ENCODE measurements at places on chromosomes 3 and 15.

DNA sequence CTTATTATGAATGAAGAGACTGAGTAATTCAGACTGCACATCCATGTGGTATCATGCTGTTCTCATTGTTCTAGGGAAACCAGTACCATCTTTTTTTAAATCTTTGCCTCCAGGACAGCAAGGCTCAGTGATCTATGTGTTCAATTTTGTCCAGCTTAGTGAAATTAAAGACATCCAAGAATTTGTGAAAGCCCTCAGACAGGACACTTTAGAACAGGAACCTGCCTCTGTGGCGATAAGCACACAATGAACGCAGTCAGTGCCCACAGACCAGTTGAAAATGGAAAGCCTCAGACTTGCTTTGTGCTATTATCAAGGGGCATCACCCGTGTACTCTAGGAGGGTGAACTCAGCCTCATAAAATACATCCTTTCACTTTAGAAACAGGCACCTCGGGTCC, 20.1 kb downstream of the EID1 start:
- no peak for DNase-seq

DNA sequence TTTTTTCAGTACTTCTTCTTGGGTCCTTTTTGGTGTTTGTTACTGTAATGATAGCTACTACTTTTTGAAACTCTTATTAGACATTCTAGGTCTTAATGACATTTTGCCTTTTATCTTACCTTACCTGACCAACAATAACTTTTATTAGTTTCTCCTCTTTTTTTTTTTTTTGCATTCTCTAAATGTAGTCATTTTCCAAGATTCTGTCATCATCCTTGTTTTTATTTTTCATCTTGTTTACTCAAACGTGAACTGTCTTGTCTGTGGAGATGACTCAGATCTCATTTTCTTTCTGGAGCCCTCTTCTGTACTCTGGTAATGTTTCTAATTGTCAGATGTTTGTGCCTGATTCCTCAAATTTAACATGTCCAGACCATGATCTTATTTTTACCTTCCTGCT, 2.9 kb downstream of the ABHD5 start:
- DNase-seq: no peak

- DNase-seq: no peak
Measured at GRCh38 chr3:149662240-149662887, 4.5 kb upstream of the WWTR1 start.

- DNase-seq: no peak
Measured at GRCh38 chr15:91281947-91282346, 181.9 kb downstream of the SV2B start.

DNA sequence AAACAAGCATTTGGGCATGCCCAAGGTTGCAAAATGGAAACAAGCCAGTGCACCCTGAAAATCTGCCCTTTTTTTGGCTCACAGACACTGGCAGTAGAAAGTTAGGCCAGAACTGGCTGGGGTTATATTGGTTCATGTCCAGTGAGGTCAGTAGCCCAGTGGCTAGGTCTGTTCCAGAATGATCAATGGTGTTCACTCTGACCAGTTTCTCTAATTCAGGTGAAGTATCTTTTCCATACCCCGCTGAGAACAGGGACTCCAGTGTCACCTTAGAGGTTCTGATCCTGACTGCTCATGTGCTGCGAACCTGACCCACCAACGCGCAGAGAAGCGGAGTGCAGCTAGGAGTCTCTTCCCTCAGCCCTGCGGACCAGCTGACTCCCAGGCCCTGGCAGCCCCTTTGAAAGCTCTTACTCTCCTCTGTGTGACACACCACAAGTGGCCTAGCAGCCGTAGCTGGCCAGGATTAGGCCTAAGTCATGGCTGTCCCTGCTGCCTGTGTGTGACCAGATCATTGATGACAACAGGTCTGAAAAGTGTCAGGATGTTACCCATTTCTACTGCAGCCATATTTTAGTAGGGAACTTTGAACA, 123.5 kb downstream of the GHSR start:
- DNase-seq: no peak

DNA sequence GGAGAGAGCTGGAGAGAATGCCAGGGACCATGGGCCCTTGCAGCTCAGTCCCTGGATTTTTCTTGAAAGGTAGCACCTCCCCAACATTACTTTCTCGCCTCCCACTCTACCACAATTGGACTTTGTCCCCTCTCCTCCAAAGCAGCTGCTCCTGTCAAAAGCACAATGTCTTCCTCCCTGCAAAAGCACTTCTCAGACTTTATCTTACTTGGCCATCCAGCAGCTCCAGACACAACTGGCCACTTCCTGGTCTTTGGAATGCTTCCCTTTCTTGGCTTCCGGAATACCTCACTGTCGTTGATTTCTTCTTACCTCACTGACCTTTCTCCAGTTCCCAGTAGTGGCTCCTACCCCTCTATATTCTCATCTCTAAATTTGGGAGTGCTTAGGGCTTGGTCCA, 134.6 kb upstream of the PROK2 start:
- DNase-seq: no peak

DNA sequence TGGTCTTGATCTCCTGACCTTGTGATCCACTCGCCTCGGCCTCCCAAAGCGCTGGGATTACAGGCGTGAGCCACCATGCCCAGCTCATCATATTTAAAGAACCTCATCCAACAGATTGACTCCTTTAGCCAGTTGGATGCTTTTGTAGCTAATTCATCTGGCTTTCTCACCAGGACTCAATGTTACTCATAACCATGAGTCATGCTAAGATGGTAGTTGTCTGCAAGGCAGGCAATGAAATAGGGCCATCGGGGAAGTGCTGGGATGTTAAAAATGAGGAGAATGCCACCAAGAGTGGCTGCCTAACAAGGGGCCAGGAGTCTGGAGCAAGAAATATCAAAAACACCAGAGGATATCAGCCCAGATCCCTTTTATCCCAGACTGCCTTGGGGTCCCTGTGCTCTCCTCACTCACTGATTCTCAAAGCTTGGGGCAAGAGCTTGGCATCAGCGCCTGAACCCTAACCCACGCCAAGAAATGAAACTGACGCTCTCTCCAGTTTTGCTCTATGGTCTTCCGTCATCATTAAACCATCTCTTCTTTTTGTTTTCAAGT, 7.4 kb upstream of the PCOLCE2 start:
- no peak for DNase-seq

GRCh38 chr15:44918136-44918535, 38.4 kb upstream of the TERB2 start:
- no peak for DNase-seq

DNA sequence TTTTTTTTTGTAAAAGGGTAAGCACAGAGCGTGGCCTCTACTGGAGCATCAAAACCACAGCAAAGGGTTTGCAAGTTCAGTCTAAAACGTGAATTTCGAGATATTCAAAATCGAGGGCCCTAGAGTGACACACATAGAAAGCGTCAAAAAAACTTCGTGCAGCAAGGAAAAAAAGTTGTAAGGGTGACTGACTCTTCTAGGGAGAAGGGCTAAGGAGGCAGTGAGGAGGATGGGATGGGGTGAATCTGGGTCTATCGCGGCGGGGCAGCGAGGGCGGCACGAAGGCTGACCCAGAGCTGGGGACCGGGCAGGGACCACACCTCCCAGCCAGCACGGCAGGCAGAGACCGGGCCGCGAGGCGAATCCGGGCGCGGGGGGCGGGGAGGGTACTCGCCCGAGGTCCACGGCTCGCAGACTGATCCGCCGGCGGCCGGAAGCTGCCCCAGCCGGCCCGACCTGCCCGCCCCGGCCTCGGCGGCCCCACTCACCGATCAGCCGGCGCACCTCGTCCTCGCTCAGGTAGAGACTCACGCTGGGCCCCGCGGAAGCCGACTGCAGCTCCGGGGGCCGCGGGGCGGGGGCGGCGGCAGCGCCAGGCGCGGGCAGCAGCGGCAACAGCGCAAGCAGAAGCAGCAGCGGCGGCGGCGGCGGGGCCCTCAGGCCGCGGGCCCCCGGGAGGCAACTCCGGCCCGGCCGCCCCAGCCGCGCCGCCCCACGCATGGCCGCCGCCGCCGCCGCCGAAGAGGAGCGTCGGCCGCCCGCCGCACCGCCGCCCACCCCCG, 533 bp downstream of the RYK start:
- DNase-seq: peak; percentile 53

Data from activated CD8-positive, alpha-beta T cell treated with anti-CD3 and anti-CD28 coated beads for 36 hours (primary cell).